Activated CD4-positive, CD25-positive, alpha-beta regulatory T cell (primary cell): ENCODE measurements at places on chromosomes 13 and 19.

- DNase-seq = no peak
Observed at GRCh38 chr19:28609091-28609755, 603.7 kb downstream of the UQCRFS1 start.

DNA sequence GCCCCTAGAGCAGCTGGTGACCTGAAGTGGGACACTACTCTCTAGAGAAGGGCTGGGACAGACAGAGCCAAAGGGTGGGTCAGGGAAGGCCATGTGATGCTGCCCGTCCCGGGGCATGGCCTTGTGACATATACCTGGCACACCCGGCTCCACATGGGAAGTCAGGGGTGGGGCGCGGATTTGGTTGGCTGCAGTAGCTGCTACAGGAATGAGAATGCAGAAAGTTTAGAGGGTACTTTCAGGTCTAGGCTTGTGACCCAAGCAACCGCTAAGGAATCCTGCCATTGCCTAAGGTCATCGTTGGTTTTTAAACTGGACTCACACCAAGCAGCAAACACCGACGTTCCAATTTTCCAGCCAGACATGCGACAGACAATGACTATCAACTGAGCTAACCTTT lies 25.9 kb downstream of the RCBTB2 start:
- no peak for DNase-seq

DNA sequence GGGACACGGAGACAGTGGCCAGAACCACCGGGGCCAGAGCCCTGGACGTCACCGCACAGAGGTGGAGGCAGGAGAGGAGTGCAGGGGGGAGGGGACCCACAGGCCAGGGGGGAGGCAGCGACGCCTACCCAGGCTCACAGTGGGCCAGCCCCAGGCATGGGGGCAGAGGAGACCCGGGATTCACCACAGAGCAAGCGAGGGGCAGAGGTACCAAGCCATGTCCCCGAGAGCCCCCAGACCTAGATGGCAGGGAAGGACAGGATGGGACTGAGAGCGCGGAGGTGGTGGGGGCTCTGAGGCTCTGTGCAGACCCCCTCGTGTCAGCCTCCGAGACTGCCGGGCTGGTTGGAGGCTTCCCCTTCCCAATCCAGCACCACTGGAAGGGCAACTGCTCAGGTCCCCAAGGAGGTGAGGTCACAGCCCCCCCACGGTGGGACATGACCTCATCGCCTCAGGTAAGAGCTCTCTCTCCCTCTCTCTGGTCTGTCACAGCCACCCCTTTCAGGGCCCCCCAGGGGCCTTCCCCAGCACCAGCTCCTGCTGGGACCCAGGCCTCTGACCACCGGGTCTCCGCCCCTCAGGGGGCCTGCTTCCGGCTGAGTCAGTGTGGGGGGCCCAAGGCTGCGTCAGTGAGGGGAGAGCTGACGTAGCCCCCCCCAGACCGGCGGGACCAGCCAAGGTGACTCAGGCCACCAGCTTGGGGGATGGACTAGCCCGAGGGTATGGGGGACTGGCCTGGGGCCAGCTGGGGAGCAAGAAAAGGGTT lies 2.2 kb upstream of the IL11 start:
- DNase-seq = no peak

DNA sequence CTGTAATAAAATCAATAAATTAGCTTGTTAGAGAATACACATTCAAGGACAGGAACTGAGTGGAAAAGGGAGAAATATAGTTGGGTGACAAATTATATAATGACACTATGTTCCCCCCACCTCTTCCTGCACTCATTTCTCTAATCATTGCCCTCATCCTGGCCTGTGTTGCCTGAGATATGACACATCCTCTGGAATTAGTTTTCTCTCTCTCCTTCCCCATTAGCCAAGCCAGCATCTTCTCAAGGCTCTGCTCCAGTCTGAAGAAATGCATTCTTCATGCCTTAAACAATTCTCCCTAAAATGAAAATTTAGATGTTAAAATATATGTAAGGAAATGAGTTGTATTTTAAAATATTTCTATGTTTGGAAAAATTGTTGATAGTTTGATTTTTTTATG lies 280.3 kb downstream of the POU4F1 start:
- no peak for DNase-seq

- DNase-seq = peak; percentile 79
Observed at GRCh38 chr19:55598719-55599467, 424 bp downstream of the FIZ1 start.
